CD4-positive, alpha-beta memory T cell (primary cell): ENCODE measurements at places on chromosomes 3 and 15. TPM values are rescaled to one million over a fixed set of nuclear protein-coding genes. Genes with fewer than 3 reads are reported as not detected.

DNA sequence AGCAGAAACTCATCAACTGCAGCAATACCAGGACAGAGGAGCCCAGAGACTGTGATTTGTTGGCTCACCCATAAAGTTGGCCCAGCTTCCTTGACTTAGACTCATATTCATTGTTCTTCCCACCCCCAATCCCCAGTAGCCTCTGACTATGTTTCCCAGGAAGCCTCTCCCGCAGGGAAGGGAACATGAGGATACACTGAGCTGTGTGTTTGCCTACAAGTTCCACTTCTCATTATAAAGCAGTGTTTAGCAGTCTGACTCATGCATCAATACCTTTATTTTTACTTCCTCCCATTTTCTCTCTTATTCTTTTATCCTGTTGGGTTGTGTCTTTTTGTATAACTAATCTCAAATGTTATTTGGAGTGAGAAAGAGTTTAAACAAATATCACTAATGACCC lies 111.6 kb upstream of the PHLDB2 start:
- DNase-seq, result no peak

DVL3 gene
- total RNA-seq, result 46.4 TPM

AADAC gene
- not detected for total RNA-seq

ANKRD63 gene
- not detected for total RNA-seq

SLC12A8 gene
- not detected for total RNA-seq
